ENCODE measurements at places on chromosomes 5 and 9. TPM values are rescaled to one million over a fixed set of nuclear protein-coding genes. Genes with fewer than 3 reads are reported as not detected.

PCDHGA6 gene
- 4.2 TPM for total RNA-seq

CDO1 gene
- 0.59 TPM for total RNA-seq

SPAG8 gene
- total RNA-seq = 0.55 TPM

IL7R gene
- total RNA-seq = 3.6 TPM

Data from smooth muscle cell of the umbilical artery (primary cell).